Subcutaneous adipose tissue (tissue), 4 donors: ENCODE measurements at places on chromosomes 1 and 21. TPM values are rescaled to one million over a fixed set of nuclear protein-coding genes. Genes with fewer than 3 reads are reported as not detected.

NTNG1 gene
- 0.51 TPM for total RNA-seq

SLC45A3 gene
- total RNA-seq, result 0.66 TPM

LIN9 gene
- 4.1 TPM for total RNA-seq

TMEM269 gene
- 0.51 TPM for total RNA-seq

TSPAN1 gene
- not detected for total RNA-seq

CYP4A22 gene
- total RNA-seq, result 1.0 TPM

OR10Z1 gene
- not detected for total RNA-seq

IL10 gene
- total RNA-seq, result 18.5 TPM

TPTE gene
- total RNA-seq, result not detected

GPR3 gene
- not detected for total RNA-seq

SLC1A7 gene
- total RNA-seq, result not detected

C1orf185 gene
- not detected for total RNA-seq

MYOM3 gene
- total RNA-seq, result not detected

ACTL8 gene
- not detected for total RNA-seq

ITLN1 gene
- total RNA-seq, result not detected

SFN gene
- not detected for total RNA-seq
